Activated CD4-positive, alpha-beta T cell treated with anti-CD3 and anti-CD28 coated beads, Interleukin-2, amount 10 ng/mL, durations not matched to agents 7 days and 5 days (primary cell): ENCODE measurements at places on chromosomes 2 and 18. TPM values are rescaled to one million over a fixed set of nuclear protein-coding genes. Genes with fewer than 3 reads are reported as not detected.

GRCh38 chr18:57077786-57078552, 68.9 kb upstream of the BOD1L2 start:
- peaks cover 14% of the 10 kb centered on the region for H3K4me1 ChIP-seq
- H3K27me3 ChIP-seq, result peaks cover 6% of the 10 kb centered on the region
- peak overlapping the region; percentile 46 for H3K27ac ChIP-seq
- peak; percentile 31 for DNase-seq
- H3K4me3 ChIP-seq, result no peak overlapping the region

DNA sequence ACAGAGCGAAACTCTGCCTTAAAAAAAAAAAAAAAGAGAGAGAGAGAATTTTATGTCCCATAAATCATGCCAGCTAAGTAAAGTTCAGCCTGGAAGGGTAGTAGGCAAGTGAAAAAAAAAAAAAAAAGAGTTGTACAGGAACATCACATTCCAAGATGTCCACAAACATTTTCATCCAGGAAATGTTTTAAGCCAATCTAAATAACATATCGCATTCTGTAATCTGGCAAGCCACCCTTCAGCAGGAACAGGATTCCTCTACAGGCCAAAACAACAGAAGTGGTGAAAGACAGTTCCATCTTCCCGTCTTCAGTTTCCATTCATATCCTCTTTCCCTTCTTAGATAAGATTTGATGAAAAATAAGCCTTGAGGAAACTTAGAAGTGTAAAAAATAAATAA, 1108.1 kb upstream of the DDX18 start:
- H3K4me3 ChIP-seq, result no peak overlapping the region
- H3K36me3 ChIP-seq, result no peaks in the 10 kb centered on the region
- H3K4me1 ChIP-seq, result no peaks in the 10 kb centered on the region
- DNase-seq, result no peak

- H3K4me1 ChIP-seq, result peaks cover 8% of the 10 kb centered on the region
Measured at GRCh38 chr2:20103530-20103929, 52.1 kb upstream of the LAPTM4A start.

DNA sequence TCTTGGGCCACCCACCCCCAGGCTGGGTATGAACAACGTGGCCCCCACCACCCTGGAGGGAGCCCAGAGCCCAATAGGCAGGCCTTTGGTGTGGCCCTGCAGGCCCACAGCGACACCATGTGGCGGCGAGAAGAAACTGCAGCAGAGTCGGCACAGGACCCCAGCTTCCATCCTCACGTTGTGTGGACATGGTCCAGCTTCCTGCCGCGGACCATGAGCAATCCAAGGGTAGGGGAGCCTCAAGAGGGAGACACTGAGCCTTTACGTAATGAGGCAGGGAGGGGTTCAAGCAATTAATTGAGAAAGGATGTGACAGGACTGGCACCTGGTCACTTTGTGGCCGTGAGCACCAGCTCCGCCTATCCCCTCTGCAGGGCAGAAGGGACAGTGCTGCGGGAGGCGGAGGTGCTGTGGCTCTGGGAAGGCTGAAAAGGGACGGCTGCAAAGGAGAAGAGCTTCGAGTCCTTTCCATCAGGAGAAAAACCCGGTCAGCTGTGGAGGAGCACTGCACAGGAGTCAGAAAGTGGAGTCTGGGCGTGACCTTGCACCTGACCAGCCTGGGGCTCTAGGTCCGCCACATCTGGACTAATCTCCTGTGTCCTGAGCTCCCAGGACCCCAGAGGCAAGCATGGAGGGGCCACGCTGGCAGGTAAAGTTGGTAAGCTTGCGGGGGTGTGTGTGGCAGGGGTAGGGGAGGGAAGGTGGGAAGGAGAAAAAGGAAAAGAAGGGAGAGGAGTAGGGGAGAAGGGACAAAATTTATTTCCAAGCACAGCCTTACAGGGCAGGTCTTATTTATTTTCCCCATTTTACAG, 44.9 kb downstream of the TMEM37 start:
- H3K27me3 ChIP-seq, result no peaks in the 10 kb centered on the region
- H3K27ac ChIP-seq, result no peak overlapping the region
- H3K4me1 ChIP-seq, result no peaks in the 10 kb centered on the region
- no peaks in the 10 kb centered on the region for H3K36me3 ChIP-seq
- peak; percentile 32 for DNase-seq
- H3K4me3 ChIP-seq, result no peak overlapping the region

GRCh38 chr18:66105016-66105415, 354.2 kb downstream of the CDH7 start:
- H3K27me3 ChIP-seq, result no peaks in the 10 kb centered on the region
- DNase-seq, result no peak
- no peak overlapping the region for H3K4me3 ChIP-seq
- H3K4me1 ChIP-seq, result no peaks in the 10 kb centered on the region

DNA sequence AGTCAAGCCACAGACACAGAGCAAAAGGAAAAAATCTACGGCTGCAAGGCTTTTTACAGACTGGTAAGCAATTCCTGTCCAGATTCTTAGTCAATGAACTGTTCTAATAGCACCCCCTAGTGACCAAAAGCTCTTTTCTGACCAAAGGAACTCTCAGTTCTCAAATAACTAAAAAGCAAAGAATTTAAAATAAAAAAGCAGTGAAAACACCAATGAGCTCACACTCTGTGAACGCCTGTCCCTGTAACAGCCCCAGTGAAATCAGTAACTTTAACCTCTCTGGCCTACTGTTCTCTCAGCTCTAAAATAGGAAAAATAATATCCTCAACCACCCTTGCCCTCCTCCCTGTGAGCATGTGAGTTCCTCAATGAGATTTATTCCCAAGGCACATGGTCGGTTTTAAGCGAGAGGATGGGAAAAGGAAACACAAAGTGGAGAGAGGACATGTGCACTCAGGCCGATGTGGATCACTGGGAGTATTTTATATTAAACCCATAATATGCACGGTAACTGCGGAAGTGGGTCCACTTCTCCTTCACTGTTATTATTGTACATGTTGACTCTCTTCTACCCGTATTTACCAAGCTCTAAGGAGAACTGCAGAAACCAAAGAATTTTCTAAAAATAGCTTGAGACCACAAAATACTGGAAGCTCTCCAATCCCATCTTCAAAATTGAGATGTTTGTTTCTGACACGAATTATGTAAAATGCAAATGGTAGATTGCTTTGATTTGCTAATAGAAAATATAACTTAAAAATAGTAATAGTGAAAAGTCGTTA, 128.5 kb downstream of the STK39 start:
- H3K27ac ChIP-seq, result no peak overlapping the region
- no peaks in the 10 kb centered on the region for H3K27me3 ChIP-seq
- peaks cover 10% of the 10 kb centered on the region for H3K36me3 ChIP-seq
- DNase-seq, result peak; percentile 54
- no peak overlapping the region for H3K4me3 ChIP-seq

- peaks cover 17% of the 10 kb centered on the region for H3K27me3 ChIP-seq
- H3K4me3 ChIP-seq, result no peak overlapping the region
- H3K36me3 ChIP-seq, result no peaks in the 10 kb centered on the region
- no peak for DNase-seq
- H3K27ac ChIP-seq, result no peak overlapping the region
- no peaks in the 10 kb centered on the region for H3K4me1 ChIP-seq
Measured at GRCh38 chr18:11676867-11677266, 12.2 kb upstream of the GNAL start.

- DNase-seq, result no peak
- H3K36me3 ChIP-seq, result no peaks in the 10 kb centered on the region
- H3K27ac ChIP-seq, result no peak overlapping the region
- H3K4me1 ChIP-seq, result no peaks in the 10 kb centered on the region
- H3K27me3 ChIP-seq, result peaks cover 1% of the 10 kb centered on the region
- no peak overlapping the region for H3K4me3 ChIP-seq
Measured at GRCh38 chr2:232405943-232406510, 617 bp upstream of the ALPG start.

DNA sequence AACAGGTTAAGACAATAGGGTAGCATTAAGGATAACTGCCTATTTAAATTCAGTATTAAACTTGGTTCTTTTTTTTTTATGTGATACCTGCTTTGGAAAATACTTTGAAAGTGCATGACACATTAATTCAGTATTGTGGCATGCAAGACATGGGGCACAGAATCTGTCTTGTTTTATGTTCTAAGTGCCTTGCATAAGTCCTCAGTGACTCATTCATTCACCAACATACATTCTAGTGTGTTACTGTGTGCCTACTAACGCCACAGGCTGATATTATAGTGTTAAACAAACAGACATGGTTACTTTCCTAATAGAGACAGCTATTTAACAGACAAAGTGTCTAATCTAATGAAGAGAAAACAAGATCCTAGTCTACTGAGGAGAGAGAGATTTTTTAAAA, 91.7 kb downstream of the GCA start:
- no peaks in the 10 kb centered on the region for H3K36me3 ChIP-seq
- no peak overlapping the region for H3K4me3 ChIP-seq
- no peaks in the 10 kb centered on the region for H3K27me3 ChIP-seq
- DNase-seq, result no peak
- no peaks in the 10 kb centered on the region for H3K4me1 ChIP-seq
- no peak overlapping the region for H3K27ac ChIP-seq

DNA sequence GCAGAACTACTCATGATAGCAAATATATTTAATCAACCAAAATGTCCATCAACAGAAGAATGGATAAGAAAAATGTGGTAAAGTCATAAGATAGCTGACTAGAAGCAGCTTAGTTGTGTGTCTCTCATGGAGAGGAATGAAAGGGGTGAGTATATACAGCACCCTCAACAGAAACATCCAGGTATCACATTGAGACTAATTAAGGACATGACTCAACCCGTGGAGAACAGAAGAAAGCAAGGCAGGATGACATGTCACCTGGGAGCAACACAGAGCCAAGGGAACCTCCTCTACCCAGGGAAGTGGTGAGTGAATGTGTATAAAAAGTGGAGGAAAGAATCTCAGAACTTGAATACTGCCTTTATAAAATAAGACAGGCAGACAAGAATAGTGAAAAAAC, 1695.0 kb upstream of the CELF4 start:
- H3K27ac ChIP-seq, result no peak overlapping the region
- H3K36me3 ChIP-seq, result no peaks in the 10 kb centered on the region
- no peaks in the 10 kb centered on the region for H3K27me3 ChIP-seq
- H3K4me3 ChIP-seq, result no peak overlapping the region
- no peaks in the 10 kb centered on the region for H3K4me1 ChIP-seq

- H3K4me1 ChIP-seq, result no peaks in the 10 kb centered on the region
- DNase-seq, result no peak
- H3K4me3 ChIP-seq, result no peak overlapping the region
- H3K36me3 ChIP-seq, result no peaks in the 10 kb centered on the region
- H3K27me3 ChIP-seq, result peaks cover 4% of the 10 kb centered on the region
Measured at GRCh38 chr2:133574620-133575019, 6.4 kb upstream of the NCKAP5 start.

- no peak overlapping the region for H3K27ac ChIP-seq
- H3K36me3 ChIP-seq, result peaks cover 17% of the 10 kb centered on the region
- H3K4me3 ChIP-seq, result no peak overlapping the region
- H3K27me3 ChIP-seq, result peaks cover 3% of the 10 kb centered on the region
- no peak for DNase-seq
Measured at GRCh38 chr2:45833968-45834344, 182.5 kb downstream of the PRKCE start.

DNA sequence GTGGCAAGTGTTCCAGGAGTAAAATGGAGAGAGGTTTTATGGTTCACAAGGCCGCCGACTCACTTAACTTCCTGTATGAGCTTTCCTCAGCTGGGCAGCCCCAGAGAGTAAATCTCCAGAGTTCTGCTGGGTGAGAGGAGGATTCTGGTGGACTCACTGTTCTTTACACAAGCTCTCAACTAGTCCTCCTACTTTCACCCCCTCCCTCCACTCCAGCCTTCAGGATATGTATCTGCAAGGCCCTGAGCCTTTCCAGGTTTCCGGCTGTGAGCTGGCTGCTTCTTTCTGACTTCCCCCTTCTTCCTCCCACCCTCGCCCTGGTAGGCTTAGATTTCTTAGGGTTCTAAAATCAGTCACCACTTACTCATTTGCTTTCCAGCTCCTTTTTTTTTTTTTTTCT, 34.0 kb downstream of the EML6 start:
- peaks cover 10% of the 10 kb centered on the region for H3K27me3 ChIP-seq
- no peaks in the 10 kb centered on the region for H3K36me3 ChIP-seq
- H3K4me3 ChIP-seq, result no peak overlapping the region
- no peak for DNase-seq
- no peak overlapping the region for H3K27ac ChIP-seq
- H3K4me1 ChIP-seq, result peaks cover 2% of the 10 kb centered on the region

GRCh38 chr18:75264926-75265597, 54.5 kb downstream of the TSHZ1 start:
- no peaks in the 10 kb centered on the region for H3K27me3 ChIP-seq
- DNase-seq, result no peak
- no peak overlapping the region for H3K4me3 ChIP-seq
- H3K4me1 ChIP-seq, result peaks cover 19% of the 10 kb centered on the region
- H3K27ac ChIP-seq, result no peak overlapping the region

DNA sequence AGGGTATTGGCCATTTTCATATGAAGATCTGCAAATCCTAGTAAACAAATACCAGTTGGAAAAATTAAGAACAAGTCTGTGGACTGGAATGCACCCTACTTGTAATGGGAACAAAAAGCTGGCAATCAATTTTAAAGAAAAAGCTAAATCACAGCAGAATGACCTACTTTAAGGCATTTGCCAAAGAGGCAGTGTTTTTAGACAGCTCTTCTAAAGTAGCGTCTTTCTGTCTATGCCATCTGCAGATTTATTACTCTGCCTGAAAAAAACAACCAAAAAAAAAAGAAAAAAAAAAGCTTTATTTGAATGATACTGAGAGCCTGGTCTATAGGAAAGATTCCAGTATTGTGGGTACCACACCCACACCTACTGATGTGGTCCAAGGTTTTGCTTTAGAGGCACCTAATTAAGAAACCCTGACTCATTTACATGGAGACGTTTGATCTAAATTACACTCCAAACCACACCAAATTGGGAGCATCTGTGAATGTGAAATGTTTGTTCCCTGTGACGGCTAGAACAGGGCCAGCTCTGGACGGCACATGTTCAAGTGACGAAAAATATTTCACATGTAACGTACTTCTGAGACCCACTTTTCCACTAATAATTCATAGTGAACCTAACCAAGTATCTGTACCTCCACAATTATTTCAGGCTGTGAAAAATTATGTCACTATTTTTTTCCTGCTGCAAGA, 597.1 kb downstream of the ARHGAP15 start:
- H3K4me3 ChIP-seq, result no peak overlapping the region
- H3K27ac ChIP-seq, result no peak overlapping the region

DNA sequence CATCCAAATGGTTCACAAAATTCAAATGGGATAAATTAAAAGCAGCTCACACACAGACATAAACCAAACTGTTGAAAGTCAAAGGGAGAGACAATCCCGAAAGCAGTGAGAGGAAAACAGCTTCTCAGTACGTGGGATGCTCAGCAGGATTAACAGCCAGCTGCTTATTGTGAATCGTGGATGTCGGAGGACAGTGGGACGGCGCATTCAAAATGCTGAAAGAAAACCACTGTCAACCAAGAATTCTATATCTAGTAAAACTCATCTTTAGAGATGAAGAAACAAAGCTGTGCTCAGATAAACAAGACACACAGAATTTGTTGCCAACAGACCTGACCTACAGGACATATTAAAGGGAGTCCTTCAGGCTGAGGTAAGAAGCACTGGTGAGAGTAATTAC, 102.9 kb downstream of the NFATC1 start:
- peaks cover 58% of the 10 kb centered on the region for H3K36me3 ChIP-seq
- no peak overlapping the region for H3K4me3 ChIP-seq
- peaks cover 1% of the 10 kb centered on the region for H3K4me1 ChIP-seq
- no peak overlapping the region for H3K27ac ChIP-seq
- H3K27me3 ChIP-seq, result no peaks in the 10 kb centered on the region
- no peak for DNase-seq

GRCh38 chr2:217954971-217955740, 47.6 kb downstream of the TNS1 start:
- no peaks in the 10 kb centered on the region for H3K27me3 ChIP-seq
- no peak for DNase-seq
- H3K4me1 ChIP-seq, result no peaks in the 10 kb centered on the region

The TMEM131 gene
- total RNA-seq, result 39.7 TPM

The PRSS56 gene
- not detected for total RNA-seq

The CDK15 gene
- total RNA-seq, result not detected

The B3GNT7 gene
- not detected for total RNA-seq

The C2orf78 gene
- total RNA-seq, result not detected

The KCMF1 gene
- total RNA-seq, result 74.7 TPM

The ABCG8 gene
- not detected for total RNA-seq
